ENCODE measurements at places on chromosomes 3 and 15.

GRCh38 chr15:36458411-36458810, 121.0 kb upstream of the CDIN1 start:
- no peak for DNase-seq

DNA sequence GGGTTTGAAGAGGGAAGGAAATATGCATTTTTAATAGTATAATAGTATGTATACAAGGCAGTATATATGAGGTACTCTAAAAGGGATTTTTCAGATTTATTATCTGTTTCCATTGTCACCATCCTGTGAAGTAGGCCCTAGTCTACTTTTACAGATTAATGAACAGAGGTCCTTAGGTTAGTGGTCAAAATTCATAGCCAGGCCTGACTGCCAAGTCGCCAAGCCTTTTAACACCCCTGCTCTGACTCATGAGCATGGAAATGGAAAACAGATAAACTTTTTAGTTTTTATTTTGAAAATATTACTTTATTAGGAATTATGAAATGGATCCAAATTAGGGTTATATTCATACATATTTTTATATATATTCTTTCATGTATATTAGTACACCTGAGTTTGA, 146.9 kb downstream of the BBX start:
- DNase-seq: no peak

DNA sequence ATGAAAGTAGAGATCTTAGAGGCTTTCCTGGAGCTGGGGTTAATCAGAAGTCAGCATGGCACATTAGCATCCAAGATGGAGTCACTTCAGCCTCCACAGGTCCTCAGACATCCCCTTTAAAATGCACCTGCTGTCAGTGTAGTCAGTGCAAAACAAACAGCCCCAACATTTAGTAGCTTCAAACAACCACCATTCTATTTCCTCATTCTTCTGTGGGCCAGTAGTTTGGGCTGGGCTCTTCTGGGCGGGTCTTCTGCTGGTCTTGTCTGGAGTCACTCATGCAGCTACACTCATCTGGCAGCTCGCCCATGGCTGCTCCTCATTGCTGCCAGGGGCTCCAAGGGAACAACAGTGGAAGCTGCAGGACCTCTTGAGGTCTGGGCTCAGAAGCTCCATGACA, 99.9 kb downstream of the TLE3 start:
- DNase-seq: peak; percentile 62

DNA sequence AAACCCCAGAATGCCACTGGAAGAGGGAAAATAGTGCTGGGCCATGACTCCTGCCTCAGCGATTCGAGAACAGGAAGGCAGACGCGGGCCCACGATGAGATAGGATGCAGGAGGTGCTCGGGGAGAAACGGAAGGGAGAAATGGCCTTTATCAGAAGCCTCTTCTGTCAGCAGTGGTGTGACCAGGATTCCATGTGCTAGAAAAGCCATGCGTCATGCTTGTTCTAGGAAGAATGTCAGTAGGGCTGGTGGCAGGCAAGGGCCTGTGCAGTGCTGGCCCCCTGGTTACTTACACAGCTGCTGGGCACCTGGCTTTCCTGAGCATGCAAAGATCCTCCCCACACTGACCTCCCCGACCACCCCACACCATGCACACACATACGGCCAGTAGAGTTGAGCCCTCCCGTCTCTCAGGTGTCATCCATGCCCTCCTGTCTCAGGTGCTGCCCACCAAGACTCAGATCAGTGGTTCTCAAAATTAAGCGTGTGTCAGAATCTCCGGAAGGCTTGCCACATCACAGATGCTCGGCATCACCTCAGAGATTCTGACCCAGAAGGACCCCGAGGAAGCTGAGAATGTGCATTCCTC, 106.7 kb downstream of the ADAMTS17 start:
- peak; percentile 77 for DNase-seq

- no peak for DNase-seq
Measured at GRCh38 chr3:49053543-49053942, 24.3 kb upstream of the IMPDH2 start.

DNA sequence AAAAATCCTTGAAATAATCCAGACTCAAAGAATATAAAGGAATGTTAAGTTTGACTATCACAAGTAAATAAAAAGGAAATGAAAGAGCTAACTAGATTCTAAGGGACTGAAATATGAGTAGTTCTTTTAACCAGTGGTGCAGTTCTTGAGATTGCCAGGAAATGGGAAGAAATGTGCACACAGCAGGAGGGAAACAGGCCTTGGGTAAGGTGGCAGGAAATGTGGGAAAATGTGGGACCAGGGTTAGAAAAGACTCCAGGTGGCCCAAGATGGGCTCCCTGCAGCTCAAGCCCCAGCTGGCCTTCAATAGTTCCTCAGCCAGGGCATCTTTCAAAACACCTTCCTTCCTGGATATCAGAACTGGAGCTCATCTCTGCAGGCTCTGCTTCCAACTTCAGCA, 181.3 kb downstream of the ISL2 start:
- DNase-seq: no peak

GRCh38 chr3:41467481-41467880, 268.2 kb downstream of the CTNNB1 start:
- DNase-seq: no peak

DNA sequence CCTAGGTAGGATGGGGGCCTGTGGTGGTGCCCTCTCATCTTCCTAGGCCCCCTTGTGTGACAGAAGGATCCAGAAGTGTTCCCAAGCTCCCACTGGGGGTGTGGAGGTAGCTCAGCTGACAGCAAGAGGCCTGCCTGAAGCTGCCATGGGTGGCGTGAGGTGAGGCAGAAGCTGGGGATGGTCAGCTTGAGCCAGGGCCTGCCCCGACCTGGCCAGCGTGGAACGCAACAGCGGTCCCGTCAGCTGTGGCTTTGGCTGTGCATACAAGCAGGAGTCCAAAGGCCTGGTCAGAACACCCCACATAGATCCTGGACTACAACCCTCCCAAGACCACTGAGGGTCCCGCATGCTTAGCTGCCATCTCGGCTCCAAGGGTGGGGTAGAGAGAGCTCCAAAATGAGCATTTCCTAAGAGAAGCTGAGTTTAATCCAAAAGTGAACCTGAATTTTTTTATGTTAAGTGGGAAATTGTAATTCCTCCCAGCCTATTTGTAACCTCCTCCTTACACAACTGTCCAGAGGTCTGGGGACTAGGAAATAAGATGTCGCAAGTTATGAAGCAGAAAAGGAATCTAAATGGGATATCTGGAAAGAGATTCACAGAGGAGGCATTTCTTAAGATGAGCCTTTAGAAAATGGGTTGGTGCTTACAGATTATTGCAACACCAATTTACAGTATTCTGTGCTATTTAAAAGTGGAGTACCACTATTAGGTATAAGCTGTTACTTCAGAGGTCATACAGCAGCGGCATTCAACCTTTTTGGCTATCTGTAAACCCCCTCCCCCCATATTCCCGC, 9.9 kb upstream of the PLA2G4D start:
- DNase-seq: no peak

- no peak for DNase-seq
Measured at GRCh38 chr3:40989141-40990061, 209.9 kb upstream of the CTNNB1 start.

GRCh38 chr15:32857732-32858131, 139.9 kb downstream of the GREM1 start:
- no peak for DNase-seq

DNA sequence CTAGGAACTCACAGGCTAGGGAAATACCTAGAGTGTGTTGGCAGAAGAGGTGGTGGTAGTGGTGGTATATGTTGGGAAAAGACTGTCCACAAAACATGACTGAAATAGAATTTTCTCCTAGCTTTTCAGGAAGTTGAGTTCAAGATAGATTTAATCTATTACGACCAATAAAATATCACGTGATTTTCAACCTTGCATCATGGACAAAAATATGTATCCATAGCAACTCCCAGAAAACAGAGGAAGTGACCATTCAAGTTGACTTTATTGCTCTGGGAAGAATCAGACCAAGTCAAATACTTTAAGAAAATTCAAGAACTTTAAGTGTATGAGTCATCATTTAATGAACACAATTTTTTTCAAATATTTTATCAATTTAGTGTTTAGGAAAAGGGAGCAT, 347.0 kb upstream of the ZNF385D start:
- no peak for DNase-seq

GRCh38 chr3:63351159-63352007, 73.3 kb downstream of the SYNPR start:
- DNase-seq: no peak

GRCh38 chr3:36918050-36918449, 26.8 kb downstream of the TRANK1 start:
- no peak for DNase-seq

GRCh38 chr3:71389911-71390573, 193.5 kb downstream of the FOXP1 start:
- peak; percentile 68 for DNase-seq

DNA sequence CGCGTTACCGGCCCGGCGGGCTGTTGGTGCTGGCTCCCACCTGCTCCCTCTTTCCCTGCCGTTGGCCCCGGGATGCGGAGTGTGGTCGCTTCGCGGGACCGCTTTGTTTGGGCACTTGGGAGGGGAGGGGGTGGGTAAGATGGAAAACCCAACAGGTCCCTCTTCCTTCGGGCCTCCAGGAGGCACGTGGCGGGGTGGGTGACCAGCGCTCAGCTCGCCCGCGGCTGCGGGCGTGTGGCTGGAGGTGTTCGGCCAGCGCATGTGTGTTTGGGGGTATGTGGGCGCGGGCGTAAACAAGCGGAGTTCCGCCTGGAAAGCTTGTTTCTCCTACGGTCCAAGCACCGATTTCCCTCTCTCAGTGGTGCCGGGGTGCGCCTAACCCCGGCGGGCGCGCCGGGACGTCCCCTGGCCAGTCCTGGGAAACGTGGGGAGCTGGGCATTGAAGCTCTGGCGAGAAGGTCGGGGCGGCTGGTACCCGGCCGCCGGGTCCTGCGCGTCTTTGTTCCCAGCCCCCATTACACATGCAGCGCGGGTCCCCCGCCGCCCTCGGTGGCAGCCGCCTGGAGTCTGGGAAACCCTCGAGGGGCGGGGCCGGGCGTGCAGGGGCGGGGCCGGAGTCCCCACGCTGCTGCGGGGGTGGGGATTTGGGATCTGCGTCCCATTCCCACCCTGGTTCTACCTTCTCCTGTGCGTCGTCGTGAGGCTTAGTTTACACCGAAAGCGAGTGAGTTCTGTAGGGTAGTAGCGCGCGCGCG, 1.4 kb downstream of the ACVR2B start:
- DNase-seq: peak; percentile 66

- no peak for DNase-seq
Measured at GRCh38 chr3:42901073-42901415, 4.9 kb upstream of the ZNF662 start.

DNA sequence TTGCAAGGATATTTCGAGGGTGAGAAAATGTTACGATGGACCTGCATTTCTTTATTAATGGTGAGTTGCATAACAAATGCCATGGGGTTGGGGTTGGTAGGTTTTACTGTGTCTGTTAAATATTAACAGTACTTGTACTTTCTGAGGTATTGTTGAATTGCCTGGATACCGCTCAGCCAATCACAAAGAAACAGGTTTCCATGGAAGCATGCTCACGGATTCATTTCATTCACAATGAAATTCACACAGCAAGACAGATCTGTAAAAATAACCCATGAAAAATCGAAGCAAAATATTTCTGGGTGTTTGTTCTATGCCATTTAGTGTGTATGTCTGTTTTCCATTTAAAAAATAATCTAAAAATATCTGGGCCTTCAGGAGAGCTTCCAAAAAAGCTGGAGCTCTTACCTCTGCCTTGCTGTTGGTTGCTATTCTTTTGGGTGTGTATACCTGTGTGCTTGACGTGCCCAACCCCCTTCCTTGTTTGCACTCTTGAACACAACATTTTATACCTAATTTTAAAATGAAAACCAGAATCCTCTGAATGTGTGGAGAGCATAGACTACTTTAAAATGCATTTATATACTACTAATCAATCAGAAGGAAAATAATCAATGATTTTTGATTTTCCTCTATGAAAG, 479.8 kb upstream of the TBL1XR1 start:
- DNase-seq: no peak

GRCh38 chr3:14138878-14139655, 14.2 kb downstream of the TMEM43 start:
- DNase-seq: no peak

DNA sequence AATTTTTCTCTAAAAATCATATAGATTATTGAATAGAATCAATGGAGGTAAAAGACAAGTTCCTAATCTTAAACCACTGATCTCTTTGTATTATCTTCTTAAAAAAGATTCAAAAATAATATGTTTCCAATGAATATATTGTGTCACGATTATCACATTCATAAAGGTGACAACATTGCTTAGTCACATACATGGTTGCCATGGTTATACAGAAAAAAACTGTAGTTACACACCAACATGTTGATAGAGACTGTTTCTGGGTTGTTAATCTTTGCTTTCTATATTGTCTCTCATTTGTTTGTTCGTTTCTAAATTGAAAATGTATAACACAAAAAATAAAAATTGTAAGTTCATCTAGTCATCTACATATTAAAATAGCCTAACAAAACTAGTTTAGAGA, 376.0 kb upstream of the ALCAM start:
- DNase-seq: no peak
